ENCODE measurements at places on chromosomes 1 and 21.
A peak's percentile ranks its signal among the peaks of the same experiment; 100 is the strongest.

GRCh38 chr1:112402682-112403643 is 6.9 kb downstream of the CTTNBP2NL start:
- no peak for DNase-seq

DNA sequence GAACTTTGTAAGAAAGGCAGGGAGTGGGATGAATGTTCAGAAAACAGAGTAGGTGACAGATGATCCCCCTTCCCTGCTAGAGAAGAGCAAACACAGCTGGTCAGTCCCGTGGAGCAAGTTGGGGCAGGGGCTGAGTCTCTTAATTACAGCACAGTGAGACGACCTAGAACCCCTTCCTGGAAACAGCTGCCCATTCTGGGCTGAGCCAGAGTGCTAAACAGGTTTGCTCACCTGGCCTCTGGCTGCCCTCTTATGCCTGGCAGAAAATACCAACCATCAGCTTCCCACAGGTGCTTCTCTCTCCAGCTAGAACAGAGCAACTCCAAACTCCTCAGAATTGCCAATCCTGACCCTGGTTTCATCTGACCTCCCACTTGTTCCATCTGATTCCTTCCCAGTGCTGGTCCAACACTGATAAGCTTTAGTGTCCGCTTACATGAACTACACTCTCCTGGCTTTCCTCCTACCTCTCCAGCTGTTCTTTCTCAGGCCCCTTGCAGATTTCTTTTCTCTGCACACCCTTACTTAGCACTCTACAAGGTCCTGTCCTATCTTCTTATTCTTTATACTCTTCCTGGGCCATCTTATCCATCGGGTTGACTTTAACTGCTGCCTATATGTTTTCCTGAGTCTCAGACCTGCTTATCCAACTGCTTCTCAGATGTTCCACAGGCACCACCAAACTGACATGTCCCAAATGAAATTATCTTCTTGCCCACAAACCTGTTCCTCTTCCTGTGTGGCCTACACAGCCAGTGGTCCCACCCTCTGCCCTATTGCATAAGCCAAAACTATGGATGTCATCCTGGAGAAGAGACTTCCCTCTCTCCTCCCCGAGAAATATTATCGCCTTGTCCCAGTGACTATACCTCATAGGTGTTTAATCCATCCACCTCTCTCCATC is 22.6 kb upstream of the COL9A2 start:
- no peak for DNase-seq

GRCh38 chr1:208597571-208597970 is 353.4 kb upstream of the PLXNA2 start:
- no peak for DNase-seq

- DNase-seq, result no peak
Measured at GRCh38 chr1:3454811-3455618, 550 bp downstream of the ARHGEF16 start.

DNA sequence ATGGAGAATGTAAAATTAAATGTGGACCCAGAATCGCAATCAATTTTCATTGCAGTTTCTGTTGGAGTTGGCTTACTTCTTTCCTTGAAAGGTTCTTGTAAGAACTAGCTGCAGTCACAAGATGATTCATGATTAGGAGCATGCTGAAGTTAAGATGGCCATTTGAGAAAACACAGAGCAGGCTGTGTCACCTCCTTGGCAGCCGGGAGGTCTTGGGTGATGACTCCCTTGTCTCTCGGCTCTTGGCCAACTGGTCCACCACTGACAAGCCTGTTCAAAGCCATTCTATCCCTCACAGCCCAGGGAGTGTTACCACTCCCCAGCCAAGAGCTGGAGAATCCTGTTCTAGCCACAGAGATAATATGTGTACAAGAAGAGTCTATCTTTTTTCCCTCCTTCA is 40.6 kb downstream of the OPTC start:
- DNase-seq, result peak; percentile 93

- no peak for DNase-seq
Measured at GRCh38 chr21:46355161-46356004, 31.4 kb downstream of the PCNT start.

- no peak for DNase-seq
Measured at GRCh38 chr1:166066107-166066506, 100.7 kb downstream of the FAM78B start.

DNA sequence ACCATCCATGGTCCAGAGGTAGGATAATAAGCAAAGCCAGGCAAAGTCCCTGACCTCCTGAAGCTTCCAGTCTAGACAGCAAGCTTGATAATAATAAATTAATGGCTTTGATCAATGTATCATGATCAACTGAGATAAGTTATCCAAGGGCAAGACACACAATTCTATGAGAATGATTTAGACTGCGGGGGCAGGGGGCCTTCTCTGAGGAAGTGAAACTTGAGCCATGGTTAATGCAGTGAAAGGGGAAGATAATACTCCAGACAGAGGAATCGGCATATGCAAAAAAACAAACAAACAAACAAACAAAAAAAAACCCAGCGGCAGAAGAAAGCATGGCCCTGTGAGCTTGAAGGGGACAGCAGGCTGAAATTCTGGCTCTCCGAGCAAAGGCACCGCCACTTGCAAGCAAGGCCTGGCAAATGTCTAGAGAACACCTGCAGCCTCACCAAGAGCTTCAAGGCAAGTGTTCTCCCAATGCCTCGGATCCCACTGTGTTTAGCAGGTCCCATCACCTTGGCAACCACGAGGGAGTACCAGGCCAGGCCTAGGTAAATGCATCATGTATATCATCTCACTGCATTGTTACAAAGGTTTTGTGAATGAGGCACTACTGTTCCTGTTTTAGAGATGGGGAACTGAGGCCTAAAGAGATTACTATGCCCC is 24.9 kb downstream of the CSMD2 start:
- no peak for DNase-seq

GRCh38 chr1:20633190-20634064 is at the start of gene PINK1:
TSS of gene PINK1 (plus strand) at chr1:20633458. CDS start at chr1:20633549, 91 bp downstream.
- peak; percentile 65 for DNase-seq

DNA sequence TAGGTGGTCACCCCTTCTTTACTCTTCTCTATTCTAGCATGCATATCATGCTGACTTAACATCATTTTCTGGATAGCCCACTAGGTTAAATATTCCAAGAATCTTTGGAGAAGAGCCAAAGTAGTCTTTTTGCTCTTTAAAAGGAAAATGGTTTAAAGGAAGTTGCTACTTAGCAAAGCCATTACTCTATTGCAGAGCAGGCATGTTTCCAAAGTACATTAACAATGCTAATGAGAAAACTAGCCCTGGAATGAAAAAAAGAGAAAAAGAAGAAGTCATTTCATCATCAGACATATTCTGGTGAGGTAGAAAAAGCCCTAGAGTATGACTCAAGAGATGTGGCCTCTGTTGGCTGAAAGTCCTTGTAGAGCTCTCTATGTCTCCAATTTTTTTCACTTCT is 74.0 kb downstream of the NUF2 start:
- no peak for DNase-seq

DNA sequence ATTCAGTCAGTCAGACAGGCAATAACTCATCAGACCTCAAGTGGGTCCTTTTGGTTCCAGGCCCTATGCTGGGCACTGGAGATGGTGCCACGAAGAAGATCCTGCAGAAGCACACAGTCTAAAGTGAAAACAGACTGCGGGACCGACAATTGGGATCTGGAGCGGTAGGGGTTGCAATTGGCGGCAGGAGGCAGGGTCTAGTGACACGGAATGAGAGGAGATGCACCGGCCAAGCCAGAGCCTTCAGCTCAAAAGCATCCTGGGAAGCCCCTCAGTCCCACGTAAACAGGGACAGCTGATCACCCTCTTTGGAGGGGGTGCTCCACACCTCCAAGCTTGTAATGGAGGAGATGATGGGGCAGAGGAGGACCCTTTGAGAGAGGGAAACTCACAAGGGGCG is 56.2 kb downstream of the KLHDC7A start:
- DNase-seq, result no peak

GRCh38 chr1:175297291-175297690 is 104.7 kb upstream of the KIAA0040 start:
- DNase-seq, result no peak

- no peak for DNase-seq
Measured at GRCh38 chr1:194512957-194513356, 1326.5 kb upstream of the B3GALT2 start.

DNA sequence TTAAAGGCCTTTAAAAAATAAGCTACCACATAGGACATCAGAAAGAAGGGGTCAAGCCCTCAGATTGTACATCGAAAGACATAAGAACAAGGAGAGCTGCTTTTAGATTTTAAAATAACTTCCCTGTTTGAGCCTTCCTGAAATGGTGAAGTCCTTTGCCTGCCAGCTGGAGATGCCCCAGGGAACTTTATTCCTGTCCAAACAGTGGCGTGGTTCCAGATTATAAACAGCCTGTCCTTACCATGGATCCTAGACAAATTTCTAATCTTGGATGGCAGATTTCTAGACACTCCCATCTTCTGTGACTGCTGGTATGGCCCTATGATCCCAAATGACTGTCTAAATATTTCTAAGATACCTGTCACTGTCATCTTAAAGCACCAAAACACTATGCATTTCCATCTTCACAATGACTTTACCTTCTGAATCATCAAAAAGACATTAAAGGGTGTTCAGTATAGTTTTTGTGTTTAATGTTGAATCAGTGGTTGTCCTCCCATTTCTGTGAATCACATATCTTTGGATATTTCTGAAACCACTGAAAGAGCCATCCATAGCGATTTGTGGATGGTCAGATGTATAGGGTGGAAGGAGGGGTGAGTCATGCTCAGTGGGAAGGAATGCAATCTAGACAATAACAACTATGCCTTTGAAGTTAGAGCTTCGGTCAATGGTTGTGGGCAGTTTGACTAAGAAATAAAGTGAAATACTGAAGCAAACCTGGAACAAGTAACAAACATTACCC is 23.2 kb downstream of the ILDR2 start:
- peak; percentile 90 for DNase-seq

DNA sequence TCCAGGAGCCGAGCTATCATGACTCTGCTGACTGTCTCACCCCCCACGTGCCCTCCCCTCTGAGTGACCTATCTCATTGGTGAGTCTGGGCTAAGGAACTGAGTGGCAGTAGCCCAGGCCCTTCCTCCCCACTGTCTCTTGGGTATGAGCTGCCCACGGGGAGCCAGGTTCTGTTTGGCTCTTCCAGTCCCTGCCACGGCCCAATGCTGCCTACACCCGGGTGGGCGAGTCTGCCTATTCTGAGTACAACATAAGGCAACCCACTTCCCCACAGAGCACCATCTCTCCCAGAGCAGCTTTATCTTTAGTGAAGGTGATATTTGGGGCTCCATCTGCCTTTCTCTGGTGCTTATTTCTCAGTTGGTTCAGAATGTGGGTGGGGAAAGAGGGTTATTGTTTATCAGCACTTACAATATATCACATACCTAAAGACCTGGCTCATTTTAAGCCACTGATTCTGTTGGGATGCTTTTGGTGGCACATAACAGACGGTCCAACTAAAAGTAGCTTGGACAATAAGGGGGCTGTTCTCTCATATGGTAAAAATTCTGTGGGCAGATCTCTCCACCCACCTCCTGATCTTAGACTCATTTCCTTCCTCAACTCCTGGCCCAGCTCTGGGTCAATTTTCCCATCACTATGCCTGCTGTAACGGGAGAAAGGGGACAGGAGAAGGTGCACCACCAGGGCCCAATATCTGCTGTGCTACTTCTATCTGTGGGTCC is 27.7 kb upstream of the VWA5B1 start:
- DNase-seq, result no peak

DNA sequence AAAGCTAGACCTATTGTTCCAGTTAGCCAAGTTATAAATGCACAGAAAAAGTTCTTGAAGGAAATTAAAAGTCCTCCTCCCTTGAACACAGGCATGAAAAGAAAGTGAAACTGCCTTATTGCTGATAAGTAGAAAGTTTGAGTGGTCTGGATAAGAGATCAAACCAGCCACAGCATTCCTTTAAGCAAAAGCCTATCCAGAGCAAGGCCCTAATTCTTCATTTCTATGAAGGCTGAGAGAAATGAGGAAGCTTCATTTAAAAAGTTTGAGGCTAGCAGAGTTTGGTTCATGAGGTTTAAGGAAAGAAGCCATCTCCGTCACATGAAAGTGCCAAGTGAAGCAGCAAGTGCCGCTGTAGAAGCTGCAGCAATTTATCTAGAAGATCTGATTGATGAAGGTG is 2.7 kb upstream of the SSX2IP start:
- DNase-seq, result peak; percentile 17

- no peak for DNase-seq
Measured at GRCh38 chr1:193754732-193755427, 568.5 kb upstream of the B3GALT2 start.

DNA sequence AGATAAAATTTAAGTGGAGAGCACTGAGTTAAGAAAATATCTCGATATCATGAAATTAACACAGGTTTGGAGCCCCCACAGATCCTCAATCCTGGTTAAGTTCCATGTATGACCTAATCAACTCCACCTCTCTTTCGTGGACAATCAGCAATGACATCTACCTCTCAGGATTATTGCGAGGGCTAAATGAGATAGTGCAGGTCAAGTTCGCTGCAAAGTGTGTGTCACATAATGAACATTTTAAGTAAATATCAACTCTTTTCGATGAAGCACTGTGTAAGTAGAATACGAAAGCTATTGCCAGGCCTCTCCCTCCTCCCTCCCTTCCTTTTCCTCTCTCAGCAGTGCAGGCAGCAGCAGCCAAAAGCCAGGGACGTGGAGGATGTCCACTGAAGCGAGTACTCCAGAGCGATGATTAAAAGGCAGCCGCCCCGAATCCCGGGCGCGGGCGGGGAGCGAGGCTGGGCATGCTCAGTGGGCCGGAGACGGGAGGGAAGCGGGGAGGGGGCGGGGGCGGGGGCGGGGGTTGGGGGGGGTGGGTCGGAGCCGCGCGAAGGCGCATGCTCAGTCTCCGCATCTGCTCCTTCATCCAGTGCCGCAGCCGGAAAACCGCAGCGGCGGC is at the start of gene CAMSAP2:
Gene CAMSAP2 (plus strand): TSS at position 567 of the 622 bp plus-strand sequence. CDS start 935 bp downstream, outside the sequence.
- DNase-seq, result peak; percentile 90

- peak; percentile 72 for DNase-seq
Measured at GRCh38 chr1:185017338-185017737, 28.0 kb upstream of the RNF2 start.

DNA sequence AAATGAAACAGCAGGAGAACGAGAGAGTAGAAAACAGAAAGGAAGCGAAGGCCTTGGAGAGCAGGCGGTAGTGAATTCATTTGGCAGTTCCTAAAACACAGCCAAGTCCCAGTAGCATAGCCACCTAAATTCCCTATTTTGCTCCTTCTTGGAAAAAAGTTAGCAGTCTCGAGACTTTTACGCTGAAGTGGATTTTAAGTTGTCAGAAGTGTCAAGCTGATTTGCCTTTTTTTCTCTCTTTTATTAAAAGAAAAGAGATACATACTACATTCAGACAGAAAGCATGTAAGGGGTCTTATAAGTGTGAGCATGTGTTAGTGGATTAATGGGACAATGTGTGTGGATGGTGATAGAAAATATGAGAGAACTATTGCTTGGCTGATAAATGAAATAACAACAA is 19.2 kb downstream of the NFIA start:
- no peak for DNase-seq

DNA sequence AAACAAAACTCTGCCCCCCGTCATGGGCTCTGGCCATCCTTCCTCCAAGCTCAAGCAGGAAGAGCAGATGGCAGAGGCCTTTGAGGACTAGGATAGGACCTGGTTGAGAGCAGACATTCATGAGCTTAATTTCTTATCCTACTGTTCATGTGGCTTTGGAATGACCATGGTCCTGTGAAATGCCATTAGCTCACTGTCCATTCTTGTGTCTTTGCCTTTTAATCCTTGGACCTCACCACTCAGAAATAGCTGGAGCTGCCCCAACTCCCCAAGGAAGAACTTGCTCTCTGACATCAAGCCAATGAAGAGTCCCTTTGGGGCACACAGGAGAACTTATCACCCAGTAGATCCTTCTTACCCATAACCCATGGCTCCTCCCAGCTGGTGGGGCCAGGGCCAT is 11.6 kb upstream of the FAM20B start:
- DNase-seq, result no peak

- DNase-seq, result peak; percentile 62
Measured at GRCh38 chr1:93328809-93329760, 16.6 kb upstream of the DR1 start.

- no peak for DNase-seq
Measured at GRCh38 chr1:67749263-67749843, 64.4 kb downstream of the GADD45A start.

Measured in RPMI7951 (cell line).